ENCODE measurements at places on chromosomes 12 and 14.

GRCh38 chr14:93033084-93033982 lies 82.4 kb downstream of the ITPK1 start:
- no peak for DNase-seq

DNA sequence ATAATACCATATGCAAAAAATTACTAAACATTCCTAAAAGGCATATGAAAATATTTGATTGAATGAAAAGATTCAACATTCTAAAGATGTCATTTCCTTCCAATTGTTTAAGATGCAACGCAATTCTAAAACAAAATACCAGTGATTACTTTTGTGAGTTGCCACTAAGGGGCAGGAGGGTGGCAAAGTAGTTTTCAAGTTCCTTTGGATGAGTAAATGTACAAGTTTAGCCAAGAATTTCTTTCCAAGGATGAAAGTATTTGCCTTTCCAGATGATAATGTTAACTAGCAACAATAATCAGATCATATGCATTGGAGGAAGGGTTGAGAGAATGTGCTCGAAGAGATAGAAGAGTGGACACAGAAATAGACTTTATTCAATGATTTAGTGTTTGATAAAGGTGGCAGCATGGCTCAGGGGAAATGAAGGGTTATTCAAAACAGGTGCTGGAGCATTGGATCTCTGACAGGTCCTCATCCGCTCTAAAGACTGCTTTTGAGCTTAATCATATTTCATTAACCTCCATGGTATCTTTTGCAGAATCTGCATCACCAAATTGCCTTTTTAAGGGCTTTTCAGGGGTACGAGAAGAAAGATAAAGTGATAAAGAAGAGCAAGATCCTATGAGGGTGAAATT lies 678.5 kb upstream of the TBX3 start:
- no peak for DNase-seq

DNA sequence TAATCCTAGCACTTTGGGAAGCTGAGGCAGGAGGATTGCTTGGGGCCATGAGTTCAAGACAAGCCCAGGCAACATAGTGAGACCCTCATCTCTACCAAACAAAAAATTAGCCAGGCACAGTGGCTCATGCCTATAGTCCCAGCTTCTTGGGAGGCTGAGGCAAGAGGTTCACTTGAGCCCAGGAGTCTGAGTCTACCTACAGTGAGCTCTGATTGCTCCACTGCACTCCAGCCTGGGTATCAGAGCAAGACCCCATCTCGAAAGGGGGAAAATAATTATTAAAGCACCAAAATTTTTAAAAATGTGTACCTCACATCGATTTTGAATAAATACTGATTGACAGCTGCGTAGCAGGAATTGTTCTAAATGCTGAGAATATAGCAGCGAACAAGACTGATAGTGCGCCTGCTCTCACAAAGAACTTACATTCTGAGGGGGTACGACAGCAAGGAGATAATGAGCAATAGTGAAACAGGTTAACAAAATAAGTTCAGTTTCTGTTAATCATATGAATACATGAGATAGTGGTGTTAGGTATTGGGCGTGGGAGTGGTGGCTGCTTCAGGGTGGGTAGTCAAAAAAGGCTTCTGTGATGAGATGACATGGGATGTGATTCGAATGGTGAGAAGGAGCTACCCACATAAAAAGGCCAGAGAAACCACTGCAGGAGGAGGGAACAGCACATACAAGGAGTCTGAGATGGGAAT lies 19.6 kb downstream of the HCFC2 start:
- no peak for DNase-seq

DNA sequence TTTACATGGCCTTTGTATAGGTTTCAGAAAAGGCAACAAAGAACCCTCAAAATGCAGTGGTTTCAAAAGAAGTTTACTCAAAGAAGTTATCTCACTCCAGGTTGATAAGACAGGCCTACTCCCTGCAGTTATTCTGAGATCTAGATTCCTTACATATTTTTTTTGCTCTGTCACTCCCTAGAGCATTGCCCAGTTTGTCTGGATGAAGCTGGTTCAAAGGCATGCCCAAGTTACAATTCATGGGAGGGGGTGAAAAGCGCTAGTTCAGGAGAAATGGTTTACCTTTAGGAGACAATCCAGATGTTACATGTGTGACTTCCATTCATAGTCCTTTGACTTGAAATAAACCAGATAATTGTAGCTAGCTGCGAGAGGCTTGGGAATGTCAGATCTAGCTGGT lies 115.0 kb downstream of the TPH2 start:
- no peak for DNase-seq

- no peak for DNase-seq
These were observed 1765.0 kb upstream of the FLRT2 start for GRCh38 chr14:83764656-83765599.

DNA sequence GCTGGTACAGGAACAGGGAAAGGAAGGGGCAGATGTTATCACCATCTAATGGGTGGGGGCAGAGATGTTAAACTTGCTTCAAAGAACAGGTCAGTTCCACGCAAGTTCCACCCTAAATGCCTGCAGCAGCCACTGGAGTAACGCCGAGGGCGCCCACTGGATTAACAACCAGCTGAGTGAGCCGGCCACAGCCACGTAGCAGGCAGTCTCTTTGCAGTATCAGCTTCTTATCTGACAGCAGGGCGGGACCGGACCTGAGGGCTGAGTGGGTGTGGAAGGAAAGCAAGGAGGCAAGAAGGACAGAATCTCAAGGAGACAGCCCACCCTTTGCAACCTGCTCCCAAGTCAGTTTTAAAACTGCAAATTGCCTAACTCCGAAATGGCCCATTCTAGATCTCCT lies 38.4 kb upstream of the FOXN3 start:
- DNase-seq, result no peak

DNA sequence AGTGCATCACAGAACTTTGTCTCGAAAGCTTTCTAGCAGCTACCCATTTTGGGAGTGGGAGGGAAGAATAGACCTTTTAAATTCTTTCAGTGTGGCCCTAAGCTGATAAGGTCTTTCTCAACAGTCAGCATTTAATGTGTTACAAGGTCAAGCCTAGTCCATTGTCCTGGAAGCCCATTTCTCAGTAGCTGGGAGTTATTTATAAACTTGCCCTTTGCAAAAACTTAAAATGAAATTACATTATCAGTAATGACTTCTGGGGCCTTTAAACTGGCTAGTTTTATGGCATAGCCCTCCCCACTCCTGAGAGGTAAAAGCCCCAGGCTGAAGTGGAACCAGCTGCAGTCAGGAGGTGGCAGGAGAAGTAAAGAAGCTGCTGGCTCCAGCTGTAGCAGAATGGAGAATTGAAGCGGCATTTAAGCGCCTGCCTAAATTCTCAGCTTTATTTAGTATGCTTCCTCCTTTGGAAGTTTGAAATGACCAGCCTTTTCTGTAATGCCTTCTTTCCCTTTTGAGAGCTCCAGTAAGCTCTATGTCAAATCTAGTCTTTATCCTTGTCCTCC lies 12.4 kb downstream of the COPZ1 start:
- no peak for DNase-seq

- no peak for DNase-seq
These were observed 36.7 kb downstream of the KIF21A start for GRCh38 chr12:39406262-39406661.

DNA sequence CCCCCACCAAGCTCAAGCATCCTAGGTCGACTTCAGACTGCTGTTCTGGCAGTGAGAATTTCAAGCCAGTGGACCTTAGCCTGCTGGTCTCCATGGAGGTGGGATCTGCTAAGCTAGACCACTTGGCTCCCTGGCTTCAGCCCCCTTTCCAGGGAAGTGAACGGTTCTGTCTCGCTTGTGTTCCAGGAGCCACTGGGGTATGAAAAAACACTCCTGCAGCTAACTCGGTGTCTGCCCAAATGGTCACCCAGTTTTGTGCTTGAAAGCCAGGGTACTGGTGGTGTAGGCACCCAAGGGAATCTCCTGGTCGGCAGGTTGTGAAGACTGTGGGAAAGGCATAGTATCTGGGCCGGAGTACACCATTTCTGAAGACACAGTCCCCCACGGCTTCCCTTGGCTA lies 44.6 kb upstream of the FKBP4 start:
- DNase-seq, result no peak

DNA sequence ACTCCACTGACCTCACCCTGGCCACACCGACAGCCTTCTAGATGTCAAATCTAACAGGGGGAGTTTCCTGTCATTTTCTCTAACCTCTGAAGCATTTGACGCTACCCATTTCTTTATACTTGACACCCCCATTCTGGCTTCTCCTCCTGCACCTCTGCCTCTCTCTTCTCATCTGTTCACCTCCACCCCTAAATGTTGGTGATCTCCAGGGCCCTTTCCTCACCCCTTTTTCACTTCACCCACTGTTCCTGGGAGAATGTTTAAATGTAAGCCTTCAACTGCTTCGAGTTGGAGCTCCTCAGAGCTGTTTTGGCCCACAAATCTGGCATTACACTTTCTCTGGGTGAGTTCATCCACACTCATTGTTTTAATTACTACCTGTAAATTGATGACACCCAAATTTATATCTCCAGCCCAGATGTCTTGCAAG lies 452 bp upstream of the RABGGTA start:
- no peak for DNase-seq

DNA sequence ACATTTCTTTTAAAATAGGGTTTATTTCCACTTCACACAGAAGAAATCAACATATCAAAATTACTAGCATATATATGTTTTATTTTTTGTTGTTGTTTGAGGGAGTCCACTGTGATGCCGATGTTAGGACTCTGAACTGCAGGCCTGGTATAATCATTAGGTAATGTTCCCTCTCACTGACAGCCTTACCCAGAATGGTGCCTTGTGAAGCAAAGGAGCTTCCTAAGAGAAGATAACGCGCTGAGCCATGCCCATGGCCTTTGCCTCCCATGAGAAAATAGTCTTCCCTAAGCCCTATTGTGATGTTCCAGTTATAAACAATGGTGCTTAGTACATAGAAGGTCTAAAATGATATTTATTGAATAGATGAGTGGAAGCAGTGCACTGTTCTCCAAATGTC lies 12.0 kb downstream of the GNG2 start:
- no peak for DNase-seq

DNA sequence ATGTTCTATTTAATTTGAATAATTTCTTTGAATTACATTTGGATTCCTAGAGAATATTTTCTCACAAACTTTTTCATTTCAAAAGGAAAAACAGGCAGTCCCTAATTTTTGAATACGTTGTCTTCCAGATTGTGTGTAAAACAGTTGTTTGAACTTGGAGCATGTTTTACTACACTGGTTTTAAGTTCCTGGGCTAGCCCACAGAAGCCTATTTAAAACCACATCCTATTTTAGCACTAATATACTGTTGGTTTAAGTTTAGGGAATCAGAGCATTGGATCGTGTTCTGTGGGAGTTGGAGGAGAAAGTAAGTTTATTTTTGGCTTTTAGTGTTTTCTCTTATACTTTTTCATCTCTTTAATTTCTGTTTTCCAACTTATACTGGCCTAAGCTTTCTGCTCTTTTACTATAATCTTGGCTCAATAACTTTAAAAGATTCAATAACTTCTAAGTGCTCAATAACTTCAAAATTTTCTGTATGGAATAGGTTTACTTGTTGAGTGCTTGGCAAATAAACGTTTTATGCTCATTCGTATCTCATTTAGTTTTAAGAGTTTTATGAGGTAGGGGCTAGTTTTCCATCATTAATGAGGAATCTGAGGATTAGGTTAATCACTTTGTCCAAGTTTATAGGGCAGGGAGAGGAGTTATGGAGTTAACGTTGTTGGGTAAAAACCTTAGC lies 14.9 kb downstream of the LEMD3 start:
- no peak for DNase-seq

DNA sequence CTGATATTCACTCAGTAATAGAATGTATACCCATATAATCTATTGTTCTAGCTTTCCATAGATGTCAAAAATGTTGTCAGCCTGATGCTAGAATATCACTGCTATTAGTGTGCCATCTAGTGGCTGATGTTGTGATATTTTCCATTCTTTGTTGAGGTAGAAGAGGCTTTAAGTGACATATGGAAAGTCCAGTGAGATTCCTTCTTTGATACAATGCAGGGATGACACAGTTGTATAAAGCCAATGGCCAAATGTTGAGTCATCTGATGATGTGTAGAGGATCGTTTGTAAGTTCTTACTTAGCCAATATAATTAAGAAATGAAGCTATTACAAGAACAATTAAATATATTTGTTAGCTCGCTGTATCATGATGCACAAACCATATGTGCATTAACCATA lies 58.1 kb upstream of the PCED1B start:
- peak; percentile 48 for DNase-seq

DNA sequence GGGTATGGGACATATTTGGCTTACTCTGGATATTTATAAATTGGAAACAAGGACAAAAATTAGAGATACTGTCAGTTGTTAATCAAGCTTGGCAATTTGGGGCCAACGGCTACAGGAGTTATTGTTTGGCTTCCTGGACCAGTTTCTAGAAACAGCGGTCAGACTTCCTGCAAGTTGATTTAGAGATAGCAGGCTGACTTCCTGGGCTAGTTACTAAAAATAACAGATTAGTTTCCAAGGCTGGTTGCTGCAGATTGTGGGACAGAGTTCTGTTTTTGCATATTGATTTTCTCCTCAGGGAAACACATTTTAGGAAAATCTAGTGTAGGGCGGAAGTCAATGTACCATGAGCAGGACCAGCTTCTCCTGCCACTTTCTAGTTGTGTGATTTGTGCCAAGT lies 144.0 kb upstream of the TMPO start:
- no peak for DNase-seq

DNA sequence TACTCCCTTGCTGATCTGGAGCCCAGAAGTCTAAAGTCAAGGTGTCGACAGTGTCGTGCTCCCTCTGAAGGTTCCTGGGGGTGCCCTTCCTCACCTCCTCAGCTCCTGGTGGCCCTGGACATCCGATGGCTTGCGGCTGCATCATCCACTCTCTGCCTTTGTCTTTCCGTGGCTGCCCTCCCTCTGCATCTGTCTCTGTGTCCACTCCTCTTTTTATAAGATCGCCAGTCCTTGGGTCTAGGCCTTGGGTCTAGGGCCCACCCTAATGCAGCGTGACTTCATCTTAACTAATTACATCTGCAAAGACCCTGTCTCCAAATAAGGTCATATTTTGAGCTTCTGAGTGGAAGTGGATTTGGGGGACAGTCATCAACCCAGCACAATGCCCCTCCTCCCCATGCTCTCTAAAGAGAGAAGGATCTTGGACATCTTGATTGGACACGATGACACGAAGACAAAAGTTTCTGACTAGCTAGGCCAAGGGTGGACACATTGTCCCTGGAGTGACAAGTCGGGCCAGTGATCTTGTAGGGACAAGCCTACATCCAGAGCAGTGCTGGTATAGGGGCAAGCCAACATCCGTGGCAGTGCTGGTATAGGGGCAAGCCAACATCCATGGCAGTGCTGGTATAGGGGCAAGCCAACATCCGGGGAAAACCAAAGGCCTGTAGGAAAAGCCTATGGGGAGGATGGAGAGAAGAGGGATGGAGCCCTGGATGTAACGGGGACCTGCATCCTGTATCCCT lies 93.9 kb upstream of the DIO3 start:
- DNase-seq, result no peak
